Retina (tissue), 1 donor: ENCODE measurements at places on chromosomes 5 and 9.
A peak's percentile ranks its signal among the peaks of the same experiment; 100 is the strongest.

DNA sequence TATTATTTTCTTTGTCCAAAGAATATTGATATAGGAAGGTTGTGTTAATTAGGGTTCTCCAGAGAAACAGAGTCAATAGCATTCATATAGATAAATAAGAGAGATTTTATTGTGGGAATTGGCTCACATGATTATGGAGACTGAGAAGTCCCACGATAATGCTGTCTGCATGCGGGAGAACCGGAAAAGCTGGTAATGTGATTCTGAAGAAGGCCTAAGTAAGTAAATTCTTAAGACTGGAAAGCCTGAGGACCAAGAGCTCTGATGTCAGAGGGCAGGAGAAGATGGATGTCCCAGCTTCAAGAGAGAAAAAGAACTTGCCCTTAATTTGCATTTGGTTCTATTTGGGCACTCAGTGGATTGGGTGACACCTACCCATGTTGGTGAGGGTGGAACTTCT is 307.4 kb upstream of the C9orf72 start:
- DNase-seq, result no peak

DNA sequence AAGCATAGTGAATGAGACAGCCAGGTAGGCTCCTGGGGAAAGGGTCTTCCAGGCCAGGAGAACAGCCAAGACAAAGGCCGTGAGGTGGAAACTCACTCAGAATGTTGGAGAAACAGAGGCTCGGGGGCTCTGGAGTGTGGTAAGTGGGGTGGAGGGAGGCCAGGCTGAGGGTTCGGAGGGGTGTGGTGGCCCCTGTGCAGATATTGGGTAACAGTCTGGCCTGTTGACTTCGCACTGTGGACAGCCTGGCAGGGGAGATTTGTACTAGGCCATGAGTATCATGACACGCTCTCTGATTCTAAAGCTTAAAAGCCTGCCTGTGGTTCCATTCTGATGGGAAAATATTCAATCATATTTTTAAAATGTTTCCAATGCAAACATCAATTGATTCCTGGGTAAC is 239.3 kb downstream of the GADD45G start:
- no peak for DNase-seq

GRCh38 chr9:121292801-121293241 is 24.9 kb downstream of the GSN start:
- no peak for DNase-seq

- DNase-seq, result no peak
These were observed 159.5 kb upstream of the ERCC6L2 start for GRCh38 chr9:95715868-95716435.

DNA sequence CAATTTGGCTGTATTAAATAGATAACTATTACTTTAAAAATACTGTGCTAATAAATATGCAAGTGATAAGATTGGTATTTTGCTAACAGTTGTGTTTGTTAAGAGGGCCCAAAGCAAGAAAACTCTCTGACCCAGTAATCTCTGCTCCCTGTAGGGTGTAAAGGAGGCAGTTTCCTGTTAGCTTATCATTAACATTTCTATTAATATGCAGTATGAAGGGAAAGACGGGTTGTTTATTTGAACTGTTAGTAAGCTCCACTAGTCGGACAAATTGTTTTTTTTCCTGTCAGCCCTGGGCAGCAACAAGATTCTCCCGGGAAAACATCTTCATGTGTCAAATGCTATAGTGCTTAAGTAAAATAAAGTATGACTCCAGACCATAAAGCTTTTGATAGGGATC is 35.6 kb downstream of the ERP44 start:
- peak; percentile 3 for DNase-seq

- DNase-seq, result no peak
These were observed 42.3 kb downstream of the TENT4A start for GRCh38 chr5:6755519-6755918.

DNA sequence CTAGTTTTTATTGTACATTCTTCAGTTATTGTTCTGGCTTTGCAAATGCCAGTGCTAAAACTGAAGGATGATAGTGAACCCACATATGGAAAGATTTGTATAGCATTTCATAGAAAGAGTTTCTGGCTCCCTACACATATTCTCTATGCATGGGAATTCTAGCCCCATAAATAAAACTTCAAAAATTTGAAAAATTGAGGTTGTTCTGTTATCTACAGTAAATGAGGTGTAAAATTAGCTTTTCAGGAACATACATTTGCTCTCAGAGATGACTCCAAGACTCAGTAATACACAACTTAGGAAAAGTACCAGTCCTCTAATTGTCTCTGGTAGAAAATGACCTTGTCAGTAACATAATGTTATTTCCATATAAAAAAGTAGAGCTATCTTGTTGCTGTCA is 80.2 kb upstream of the DPYSL3 start:
- DNase-seq, result no peak

DNA sequence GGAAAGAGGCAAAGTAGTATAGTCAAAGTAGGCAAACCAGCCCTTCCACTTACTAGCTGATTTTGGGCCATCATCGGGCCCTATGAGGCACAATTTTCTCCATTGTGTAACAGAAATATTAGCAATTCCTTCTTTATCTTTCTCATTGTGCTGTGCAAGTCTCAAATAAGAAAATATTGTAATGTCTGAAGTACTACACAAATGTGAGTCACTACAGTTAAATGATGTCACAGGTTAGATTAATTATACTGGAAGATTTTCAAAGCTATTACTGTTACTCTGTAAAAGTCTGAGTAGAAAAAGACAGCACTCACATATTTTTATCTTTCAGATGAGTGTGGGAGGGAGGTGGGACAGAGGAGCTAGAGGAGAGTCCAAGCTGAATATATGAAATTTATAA is 12.4 kb upstream of the TMC1 start:
- DNase-seq, result no peak
